CD4-positive, alpha-beta T cell treated with Interleukin-6 for 4 hours (primary cell): ENCODE measurements at places on chromosomes 1 and 21.

DNA sequence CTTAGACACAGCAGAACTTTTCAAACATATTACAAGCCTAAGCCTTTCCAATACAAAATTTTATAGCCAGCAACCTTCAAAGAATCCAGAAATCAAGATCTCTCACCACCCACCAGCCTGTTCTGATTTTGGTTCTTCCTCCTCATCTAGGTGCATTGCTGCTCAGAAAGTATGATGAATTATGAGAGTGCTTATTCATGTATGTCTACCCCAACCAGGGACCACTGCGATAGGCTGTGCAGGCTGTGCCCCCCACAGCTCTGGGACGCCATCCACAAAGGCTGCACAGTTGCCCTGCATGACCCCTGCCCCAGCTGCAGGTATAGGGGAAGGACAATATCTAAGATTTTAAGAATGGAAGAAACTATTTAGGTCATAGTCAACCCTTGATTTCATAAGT, 55.4 kb downstream of the WDR64 start:
- no peak for DNase-seq

DNA sequence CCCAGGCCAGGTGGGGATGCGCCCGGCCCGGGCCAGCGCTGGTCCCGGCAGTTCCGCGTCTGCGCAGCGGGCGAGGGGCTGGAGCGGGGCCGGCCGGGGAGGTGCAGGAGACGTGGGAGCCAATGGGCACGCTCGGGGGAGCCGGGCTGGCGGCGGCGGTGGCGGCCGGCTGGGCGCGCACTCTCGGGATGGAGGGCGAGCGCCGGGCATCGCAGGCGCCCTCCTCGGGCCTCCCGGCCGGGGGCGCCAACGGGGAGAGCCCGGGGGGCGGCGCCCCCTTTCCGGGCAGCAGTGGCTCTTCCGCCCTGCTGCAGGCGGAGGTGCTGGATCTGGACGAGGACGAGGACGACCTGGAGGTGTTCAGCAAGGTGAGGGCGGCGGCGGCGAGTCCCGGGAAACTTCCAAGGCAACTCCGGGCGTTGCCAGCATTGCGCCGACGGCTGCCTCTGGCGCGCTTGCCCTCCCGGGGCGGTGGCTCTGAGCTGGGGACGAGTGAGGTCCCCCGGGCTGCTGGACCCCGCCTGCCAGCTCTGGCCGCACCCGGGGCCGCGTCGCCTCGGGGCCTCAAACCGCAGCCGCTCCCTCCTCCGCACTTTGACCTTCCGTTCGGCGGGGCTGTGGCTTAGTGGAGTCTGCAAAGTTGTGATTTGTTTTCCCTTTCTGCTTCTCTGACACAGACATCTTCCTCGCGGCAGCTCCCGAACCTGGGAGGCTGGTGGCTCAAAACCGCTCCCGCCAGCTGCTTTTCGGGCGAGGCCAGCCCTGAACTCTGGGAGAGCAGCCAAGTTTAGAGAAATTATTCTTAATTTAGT, at the start of gene SNX7:
SNX7 (plus strand) TSS at position 178 of the 812 bp plus-strand sequence; CDS start at position 189, 11 bp downstream.
- DNase-seq, result peak; percentile 4

DNA sequence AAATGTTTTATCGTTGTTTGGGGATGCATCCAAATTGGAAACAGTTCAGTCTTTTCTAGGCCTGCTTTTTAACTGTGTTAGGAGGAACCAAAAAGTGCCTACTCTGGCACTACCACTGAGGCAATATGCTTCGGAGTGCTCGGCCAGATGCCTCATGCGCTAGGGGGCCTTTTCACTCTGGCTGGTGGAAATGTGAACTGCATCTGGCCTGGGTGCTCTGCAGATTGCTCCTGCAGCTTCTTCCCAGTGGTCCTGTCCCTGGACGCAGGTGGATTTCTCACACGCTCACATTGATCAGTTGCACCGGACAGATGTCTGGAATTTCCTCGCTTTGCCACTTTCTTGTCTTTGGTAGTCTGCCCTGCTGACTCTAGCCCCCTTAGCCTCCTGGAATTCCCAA, 330.2 kb upstream of the FMN2 start:
- DNase-seq, result no peak

DNA sequence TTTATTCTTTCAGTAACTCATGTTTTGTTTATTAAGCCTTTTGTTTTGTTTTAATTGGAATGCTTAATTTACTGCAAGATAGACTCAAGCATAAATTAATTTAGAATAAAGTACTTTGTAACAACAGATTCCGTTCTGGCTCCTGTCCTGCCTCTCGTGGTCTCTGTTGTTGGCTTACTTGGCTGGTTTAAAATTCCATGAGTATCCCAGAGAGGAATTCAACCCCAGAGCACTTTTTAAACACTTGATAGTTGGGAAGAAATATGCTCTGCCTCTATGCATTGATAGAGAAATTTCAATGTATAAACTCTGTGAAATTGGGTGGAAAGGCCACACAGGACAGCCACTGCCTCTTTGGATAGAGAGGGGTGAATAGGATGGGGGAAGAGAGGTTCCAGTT, 89.7 kb downstream of the ATP5PO start:
- no peak for DNase-seq

- peak; percentile 29 for DNase-seq
These were observed 184.5 kb upstream of the TMEM51 start for GRCh38 chr1:14969006-14969405.

- no peak for DNase-seq
These were observed 202.0 kb downstream of the MATN1 start for GRCh38 chr1:30521261-30521865.

GRCh38 chr1:225454733-225455132, 26.9 kb upstream of the LBR start:
- peak; percentile 55 for DNase-seq

GRCh38 chr21:31908106-31909031, 35.5 kb downstream of the HUNK start:
- DNase-seq, result no peak

DNA sequence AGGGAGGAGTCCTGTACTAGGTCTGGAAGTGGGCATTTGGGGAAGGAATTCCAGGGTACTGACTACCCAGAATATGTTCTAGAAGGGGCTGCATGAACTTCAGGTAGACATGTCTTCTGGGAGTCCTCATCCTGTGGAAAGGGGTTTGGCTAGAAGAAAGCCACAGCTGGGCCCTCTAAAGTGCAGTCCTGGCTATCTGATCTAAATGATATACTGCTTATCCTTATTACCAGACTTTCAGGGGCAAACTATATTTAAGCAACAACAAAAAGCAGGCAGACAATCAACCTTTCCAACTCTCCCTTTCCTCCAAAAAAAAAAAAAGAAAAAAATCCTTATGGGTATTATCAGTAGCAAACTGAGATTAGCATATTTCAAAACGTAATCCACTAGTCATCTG, 29.8 kb upstream of the GFI1 start:
- no peak for DNase-seq

GRCh38 chr1:70978623-70979022, 69.0 kb downstream of the PTGER3 start:
- DNase-seq, result no peak

DNA sequence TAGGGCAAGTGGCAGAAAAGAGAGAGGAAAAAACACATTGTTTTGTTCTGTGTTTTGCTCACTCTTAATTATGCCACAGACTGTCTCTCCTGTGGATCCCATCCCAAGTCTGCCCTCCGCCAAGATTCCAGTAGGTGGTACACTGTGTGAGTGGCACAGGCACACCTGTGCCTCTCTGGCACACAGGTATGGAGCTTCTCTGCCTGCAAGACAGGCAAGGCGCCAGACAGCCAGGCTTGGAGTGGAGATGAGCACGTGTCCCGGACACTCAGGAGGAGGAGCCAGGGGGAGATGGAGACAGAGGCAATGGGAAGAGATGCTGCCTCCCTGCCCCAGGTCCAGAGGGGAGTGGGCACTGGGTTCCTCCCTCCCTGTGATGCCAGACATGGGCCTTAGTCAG, 6.5 kb upstream of the GRIK3 start:
- no peak for DNase-seq

DNA sequence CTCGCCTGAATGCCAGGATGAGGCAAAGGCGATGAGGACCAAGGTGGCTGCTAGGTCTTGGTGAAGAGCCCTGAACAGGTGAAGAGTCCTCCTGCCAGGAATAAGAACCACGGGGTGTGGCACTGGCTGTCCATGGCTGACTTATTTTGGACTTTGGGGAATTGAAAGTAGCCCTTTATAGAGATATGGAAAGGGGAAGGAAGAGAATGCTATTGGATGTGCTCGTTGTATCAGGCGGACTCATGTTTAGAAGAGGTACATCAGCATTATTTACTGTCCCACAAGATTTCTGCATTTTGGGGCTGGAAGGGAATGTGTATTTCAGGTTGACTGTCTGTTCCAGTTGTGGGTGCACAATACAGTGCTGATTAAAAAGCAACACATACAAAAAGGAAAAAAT, 465.8 kb downstream of the DSCAM start:
- no peak for DNase-seq

GRCh38 chr1:77833521-77834100, 54.2 kb downstream of the MIGA1 start:
- DNase-seq, result no peak

DNA sequence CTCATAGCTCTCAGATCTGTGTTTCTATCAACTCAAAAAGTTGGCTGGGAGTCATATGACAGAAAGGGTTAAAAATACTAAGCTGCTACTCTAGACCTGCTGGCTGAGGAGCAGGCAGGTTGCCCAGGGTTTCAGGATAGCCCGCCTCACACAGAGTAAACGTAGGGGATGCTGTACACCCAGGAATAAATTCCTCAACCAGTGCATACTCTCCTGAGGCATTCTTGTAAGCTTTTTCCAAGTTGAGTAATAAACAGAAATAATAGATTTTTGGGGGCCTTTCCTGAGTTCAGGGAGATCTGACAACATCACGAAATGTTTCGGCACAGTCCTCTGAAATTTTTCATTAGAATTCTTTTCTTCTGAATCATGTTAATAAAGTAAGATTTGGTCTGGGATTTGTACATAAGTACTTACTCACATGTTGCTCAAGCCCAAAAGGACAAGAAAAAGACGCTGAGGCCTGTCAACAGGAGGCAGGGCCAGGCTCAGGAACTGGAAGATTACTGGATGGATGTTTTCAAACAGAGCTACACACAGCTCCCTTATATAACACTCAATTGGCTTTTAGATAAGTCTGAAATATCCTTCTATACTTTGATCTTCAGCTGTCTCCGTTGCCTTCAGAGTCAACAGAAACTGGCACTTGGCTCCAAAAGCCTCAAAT, 41.0 kb downstream of the TGFBR3 start:
- no peak for DNase-seq

- no peak for DNase-seq
These were observed 825.3 kb downstream of the LTN1 start for GRCh38 chr21:28167366-28167765.

DNA sequence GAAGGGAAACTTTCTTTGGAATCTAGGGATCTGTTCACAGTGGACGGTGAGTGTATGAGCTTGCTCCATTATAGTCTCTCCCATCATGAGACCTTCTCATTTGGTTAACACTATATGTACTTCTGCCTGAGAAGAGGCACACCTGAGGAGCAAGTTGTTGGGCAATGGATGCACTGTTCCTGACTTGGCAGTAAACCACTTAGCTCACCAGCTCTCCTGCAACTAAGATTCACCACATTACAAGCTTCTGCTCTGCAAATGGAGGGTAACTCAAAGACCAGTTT, 10.2 kb downstream of the MACF1 start:
- no peak for DNase-seq

DNA sequence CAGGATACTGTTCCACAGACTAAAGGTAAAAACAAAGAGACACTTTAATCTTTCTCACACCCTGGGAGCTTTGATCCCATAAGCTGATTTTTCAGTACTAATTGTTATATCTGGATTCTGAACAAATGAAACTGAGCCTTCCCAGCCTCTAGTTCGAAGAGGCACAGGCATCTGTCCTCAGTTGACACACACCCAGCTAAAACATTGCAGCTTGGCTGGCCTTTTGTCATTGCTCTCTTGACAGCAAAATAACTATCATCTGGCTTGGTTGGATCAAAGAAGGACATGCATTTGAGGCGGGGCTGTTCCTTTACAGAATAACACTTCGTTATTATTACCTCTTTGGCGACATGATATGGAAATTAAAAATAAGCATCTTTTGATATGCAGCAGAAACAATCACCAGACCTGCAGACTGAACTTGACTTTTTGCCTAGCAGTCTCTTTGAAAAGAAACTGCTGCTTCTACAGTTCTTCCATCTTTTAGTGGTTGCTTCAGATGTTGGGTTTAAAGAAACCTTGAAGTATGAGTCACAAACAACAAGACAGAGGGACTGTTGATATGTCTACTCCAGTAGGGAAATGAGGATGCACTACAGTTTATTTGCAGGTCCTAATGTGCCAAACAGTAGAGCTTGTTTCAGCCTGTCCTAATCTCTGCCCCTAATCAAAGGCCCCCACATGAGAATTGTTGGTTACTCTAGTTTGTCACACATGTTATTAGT, 166.5 kb downstream of the TPR start:
- DNase-seq, result no peak

DNA sequence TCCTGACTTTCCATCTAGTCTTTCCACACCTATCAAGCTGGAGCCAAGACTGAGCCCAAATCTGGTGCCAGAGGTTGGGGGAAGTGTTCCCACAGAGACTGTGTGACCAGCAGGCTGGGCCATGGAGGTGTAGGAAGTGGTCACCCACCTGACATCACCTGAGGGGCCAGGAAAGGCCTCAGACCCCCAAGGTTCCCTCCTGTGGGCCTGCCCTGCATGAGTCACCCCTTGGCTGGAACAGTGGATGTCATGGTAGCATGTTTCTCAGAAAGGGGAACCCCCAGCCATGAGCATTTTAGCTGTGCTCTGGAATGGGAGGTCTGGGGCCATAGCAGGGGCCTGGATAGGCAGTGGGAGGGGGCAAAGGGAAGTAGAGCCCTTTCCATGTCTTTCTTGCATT, 5.7 kb upstream of the TNFRSF8 start:
- DNase-seq, result no peak

- DNase-seq, result no peak
These were observed 21.6 kb downstream of the SLC66A1 start for GRCh38 chr1:19333587-19334354.

DNA sequence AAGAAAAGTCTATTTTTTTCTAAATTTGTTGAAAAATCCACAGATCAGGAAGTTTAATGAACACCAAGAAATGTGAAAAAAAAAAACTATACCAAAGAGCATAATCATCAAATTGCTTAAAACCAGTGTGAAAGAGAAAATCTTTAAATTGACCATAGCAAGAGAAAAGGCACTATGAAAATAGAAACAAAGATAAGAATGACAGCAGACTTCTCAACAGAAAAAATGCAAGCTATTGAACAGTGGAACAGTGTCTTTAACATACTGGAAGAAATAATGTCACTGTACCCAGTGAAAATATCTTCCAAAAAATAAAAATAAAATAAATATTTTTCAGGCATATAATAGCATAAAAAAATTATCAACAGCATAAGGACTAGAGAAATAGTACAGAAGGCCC, 243.0 kb upstream of the GJB5 start:
- DNase-seq, result no peak

- DNase-seq, result no peak
These were observed 481.7 kb upstream of the RUNX1 start for GRCh38 chr21:35530766-35531165.
